Activated naive CD4-positive, alpha-beta T cell treated with anti-CD3 and anti-CD28 coated beads for 36 hours (primary cell): ENCODE measurements at places on chromosomes 16 and 17. TPM values are rescaled to one million over a fixed set of nuclear protein-coding genes. Genes with fewer than 3 reads are reported as not detected.

CCDC78 gene
- total RNA-seq: 1.3 TPM

TBC1D28 gene
- total RNA-seq: not detected

GNAO1 gene
- total RNA-seq: 0.25 TPM

CMTM1 gene
- 4.2 TPM for total RNA-seq

RAPGEFL1 gene
- total RNA-seq: 3.1 TPM

SLC38A8 gene
- not detected for total RNA-seq

NSRP1 gene
- 21.5 TPM for total RNA-seq

DNAAF8 gene
- 0.07 TPM for total RNA-seq

- peak; percentile 61 for DNase-seq
These were observed 34.8 kb downstream of the CBFA2T3 start for GRCh38 chr16:88941913-88942909.

- DNase-seq: no peak
These were observed 7.5 kb upstream of the CES3 start for GRCh38 chr16:66953462-66954096.

DNA sequence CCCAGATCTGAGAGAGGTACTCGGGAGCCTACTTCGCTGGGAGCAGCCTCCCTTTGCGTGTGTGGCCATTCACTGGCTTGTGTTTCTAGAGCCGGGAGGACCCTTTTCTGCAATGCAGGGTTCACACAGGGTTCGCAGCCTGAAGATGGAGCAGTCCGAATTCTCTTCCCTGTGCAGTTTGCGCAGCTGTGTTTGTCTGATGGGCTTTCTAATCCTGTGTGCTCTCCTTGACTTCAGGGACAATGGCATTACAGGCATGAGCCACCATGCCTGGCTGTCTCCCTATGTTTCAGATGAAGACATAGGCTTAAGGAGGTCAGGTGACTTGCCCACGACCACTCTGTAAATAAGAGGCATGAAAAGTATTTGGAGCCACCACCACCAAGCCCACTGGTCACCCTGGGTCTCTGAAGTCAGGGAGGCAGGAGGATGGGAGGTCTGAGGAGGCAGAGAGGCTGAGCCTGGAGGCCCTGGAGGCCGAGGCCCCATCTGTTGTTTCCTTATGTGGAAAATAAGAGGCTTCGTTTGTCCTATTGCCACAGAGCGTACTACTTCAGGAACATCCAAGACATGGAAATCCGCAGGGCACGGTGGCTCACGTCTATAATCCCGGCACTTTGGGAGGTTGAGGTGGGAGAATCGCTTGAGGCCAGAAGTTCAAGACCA is 5.0 kb upstream of the STH start:
- no peak for DNase-seq

GRCh38 chr16:75624921-75625334 is 1.8 kb upstream of the ADAT1 start:
- DNase-seq: no peak

DNA sequence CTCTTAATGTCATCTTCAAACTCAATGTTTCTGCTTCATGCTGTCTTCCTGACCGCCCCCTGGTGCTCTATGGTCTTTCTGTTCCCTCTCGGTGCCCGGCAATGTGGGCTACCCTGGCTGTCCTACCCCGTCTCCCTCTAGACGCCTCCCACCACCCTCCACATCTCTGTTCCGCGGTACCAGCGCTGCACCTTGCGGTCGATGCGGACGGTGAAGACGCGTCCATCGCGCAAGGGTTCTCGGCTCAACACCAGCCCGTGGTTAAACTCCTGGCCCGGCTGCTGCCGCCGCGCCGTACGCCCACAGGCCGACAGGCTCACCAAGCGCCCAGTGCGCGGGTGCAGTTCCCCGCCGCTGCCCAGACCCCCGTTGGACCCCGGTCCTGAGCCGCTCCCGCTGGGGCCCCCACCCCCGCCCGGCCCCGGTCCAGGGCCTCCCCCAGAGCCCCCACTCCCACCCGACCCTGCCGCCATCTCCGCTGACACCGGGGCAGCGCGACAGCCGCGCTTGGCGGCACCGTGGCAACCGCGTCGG is at the start of gene NEURL4:
Gene NEURL4, minus strand, starts transcription at position 496 of the 534 bp plus-strand sequence. Its CDS starts 23 bp downstream, at position 473.
- DNase-seq: peak; percentile 31

- no peak for DNase-seq
These were observed 106.3 kb upstream of the PMFBP1 start for GRCh38 chr16:72278301-72278700.

DNA sequence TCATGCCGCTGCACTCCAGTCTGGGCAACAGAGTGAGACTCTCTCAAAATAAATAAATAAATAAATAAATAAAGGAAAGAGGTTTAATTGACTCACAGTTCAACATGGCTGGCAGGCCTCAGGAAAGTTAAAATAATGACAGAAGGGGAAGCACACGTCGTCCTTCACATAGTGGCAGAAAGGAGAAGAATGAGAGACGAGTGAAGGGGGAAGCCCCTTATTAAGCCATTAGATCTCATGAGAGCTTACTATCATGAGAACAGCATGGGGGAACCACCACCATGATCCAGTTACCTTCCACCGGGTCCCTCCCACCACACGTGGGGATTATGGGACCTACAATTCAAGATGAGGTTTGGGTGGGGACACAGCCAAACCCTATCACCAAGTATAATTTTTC is 54.5 kb downstream of the PAFAH1B1 start:
- no peak for DNase-seq

DNA sequence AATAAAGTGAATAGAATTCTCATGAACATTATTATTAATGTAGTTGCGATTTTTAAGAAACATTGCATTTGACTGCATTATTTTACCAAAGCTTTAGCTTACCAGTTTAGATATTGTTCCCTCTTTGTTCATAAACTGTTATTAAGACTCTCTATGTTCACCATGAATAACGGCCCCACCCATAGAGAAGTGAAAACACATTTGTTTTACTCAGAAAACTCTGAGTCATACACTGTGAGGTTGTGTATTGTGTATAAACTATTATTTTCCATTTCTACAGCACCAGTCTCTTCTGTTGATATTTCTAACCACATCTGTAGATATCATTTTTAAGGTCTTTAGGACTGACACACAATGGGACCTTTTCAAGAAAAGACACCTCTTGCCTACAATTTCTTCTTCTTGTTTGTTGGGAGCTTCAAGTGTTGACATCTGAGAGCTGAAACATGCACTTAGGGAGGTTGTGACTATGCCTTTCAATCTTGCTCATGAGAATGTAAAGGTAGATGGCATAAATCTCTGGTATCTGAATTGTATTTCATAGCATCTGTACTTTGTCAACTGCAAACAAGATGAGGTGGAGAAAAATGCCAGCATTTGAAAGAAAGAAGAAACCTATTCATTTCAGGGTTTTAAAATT is 252.9 kb upstream of the CDH8 start:
- no peak for DNase-seq

GRCh38 chr17:6639014-6639585 is 1.4 kb downstream of the KIAA0753 start:
- DNase-seq: no peak

DNA sequence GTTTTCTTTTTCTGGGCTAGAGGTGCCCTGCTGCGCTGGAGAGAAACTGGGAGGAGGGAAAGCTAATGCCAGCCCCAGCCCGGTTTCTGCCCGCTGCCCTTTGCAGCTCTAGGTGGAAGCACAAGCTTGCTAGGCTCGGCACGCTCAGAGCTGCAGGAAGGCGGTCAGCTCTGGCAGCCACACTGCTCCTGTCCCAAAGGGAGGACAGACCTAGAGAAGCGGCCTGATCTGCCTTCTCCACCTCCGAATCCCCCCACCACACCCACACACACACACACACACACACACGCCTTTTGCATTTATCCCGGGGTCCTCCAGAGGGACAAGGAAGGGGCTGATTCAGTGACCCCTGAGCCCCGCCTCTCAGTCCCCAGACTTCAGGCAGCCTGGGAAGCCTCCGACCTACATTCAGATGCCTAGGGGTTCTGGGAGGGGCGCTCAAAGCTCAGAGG is 418.1 kb downstream of the SOX9 start:
- no peak for DNase-seq

- DNase-seq: no peak
These were observed 29.0 kb downstream of the GLG1 start for GRCh38 chr16:74577882-74578366.

DNA sequence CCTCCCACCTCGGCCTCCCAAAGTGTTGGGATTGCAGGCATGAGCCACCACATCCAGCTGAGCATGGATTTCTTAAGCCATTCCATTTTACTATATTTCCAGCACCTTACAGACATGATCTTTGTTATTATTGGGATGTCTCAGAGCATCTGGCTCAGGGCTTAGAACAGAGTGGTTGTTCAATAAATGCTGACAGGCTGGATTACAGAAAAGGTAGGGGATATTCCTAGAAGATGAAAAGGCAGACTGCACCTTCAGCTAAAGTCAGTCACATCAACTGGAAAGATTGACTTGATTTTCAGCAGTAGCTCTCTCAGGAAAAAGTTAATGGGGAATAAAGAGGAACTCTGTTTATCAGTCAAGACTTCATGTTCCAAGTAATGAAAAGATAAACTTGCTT is 360.3 kb upstream of the ERCC4 start:
- no peak for DNase-seq

GRCh38 chr16:9950658-9951057 is 231.6 kb downstream of the GRIN2A start:
- DNase-seq: no peak

GRCh38 chr17:43779145-43780125 is 658 bp upstream of the DUSP3 start:
- no peak for DNase-seq

GRCh38 chr17:76643553-76644148 is at the start of gene ST6GALNAC1:
ST6GALNAC1 (minus strand) TSS chr17:76643757; CDS start chr17:76643638, 119 bp downstream.
- DNase-seq: peak; percentile 58

- no peak for DNase-seq
These were observed 2.0 kb upstream of the SYNGR2 start for GRCh38 chr17:78166416-78166815.

GRCh38 chr17:28744972-28745785 is 1.4 kb downstream of the TRAF4 start:
- DNase-seq: peak; percentile 56

- DNase-seq: peak; percentile 58
These were observed 56.7 kb downstream of the GRB7 start for GRCh38 chr17:39794249-39794970.

DNA sequence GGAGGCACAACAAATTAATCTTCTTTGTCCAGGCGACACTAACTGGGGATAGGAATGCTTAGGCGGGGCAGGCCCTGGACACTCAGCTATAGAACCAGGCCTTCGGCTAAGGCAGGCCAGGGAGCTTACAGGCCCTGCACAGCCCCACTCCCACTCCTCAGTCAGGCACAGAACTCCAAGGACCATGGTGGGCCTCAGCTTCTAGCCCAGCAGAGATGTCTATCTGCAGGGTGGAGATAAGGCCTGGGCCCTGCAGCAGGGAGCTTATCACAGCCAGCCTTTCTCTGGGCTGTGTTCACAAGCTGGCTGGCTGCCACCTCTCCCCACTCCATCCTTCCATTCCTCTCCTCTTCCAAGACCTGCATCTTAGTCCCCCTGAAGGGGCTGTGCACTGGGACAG is 68.1 kb downstream of the TMEM132E start:
- DNase-seq: no peak

DNA sequence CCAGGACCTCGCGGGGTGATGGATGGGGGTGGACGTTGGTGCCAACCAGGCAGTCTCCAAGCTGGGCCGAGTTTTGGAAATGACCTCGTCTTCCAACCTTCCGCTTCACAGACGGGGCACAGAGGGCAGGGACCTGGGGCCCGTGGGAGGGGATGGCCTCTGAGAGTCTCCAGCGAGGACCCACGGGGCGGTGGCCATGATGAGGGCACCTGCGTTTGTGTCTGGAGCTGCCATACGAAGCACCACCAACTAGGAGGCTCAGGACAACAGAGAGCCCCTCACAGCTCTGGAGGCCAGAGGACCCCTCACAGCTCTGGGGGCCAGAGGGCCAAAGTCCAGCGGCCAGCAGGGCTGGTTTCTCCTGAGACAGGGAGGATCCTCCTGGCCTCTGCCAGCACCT is 26.5 kb downstream of the SOX8 start:
- DNase-seq: no peak

DNA sequence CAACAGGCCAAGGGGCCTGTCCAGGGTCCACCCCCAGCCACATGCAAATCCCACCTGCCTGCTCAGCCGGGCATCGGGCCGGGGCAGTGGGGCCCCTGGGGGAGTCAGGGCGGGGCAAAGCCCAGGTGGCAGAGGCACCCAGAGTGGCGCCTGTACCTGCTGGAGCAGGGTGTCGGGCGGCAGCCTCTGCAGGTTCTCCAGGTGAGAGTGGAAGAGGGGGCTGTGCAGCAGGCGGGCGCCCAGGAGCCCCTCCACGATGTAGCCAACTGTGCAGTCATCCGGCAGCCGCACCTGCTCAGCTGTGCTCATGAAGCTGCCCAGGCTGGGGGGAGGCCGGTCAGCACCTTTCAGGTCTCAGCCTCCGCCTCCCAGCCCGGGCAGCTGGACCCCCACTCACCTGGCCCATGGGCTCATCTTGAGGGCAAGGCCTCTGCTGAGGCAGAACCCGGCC is 2.1 kb downstream of the RFNG start:
- no peak for DNase-seq

- DNase-seq: peak; percentile 60
These were observed 2.5 kb upstream of the CORO6 start for GRCh38 chr17:29625037-29625750.
